CD4-positive, alpha-beta T cell treated with Interferon gamma for 1 hour (primary cell): ENCODE measurements at places on chromosomes 5 and 9.

DNA sequence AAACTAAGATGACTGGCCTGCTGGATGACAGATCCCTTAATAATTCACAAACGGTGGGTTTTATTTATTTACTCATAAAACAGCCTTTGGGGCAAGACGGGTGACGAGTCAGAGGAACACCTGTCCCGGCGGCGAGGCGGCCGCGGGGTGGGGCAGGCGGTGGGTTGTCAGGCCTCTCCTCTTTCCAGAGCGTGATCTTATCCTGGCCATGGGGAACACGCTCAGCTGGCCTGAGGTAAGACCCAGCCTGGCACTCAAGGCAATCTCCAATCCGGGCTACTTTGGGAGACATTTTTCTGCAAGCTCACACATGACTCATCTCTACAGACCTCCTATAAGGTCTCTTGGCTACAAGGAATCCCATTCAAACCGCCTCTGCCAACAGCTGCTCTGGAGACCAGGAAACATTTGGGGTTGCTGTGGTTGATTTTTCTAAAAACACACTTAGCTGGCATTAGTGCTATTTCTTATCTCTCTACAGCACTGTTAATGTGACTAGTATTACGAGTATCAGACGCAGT, 6.3 kb downstream of the RAPGEF1 start:
- peak; percentile 39 for DNase-seq

DNA sequence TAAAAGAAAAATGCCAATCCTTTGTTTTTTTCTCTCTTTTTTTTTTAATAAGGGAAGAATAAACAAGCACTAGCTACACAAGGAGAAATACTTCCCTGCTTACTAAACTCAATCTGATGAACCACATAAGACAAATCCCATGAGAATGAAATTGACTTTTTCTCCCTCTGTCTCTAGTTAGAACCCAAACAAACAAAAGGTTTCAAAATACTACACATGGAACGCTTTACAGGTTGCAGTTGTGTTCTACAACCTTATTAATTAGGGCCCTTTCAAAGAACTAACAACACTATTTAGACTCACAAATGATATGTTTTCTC, 124.5 kb downstream of the PDE4D start:
- DNase-seq, result no peak

- DNase-seq, result peak; percentile 59
These were observed 3.6 kb downstream of the TMC1 start for GRCh38 chr9:72524820-72525540.

DNA sequence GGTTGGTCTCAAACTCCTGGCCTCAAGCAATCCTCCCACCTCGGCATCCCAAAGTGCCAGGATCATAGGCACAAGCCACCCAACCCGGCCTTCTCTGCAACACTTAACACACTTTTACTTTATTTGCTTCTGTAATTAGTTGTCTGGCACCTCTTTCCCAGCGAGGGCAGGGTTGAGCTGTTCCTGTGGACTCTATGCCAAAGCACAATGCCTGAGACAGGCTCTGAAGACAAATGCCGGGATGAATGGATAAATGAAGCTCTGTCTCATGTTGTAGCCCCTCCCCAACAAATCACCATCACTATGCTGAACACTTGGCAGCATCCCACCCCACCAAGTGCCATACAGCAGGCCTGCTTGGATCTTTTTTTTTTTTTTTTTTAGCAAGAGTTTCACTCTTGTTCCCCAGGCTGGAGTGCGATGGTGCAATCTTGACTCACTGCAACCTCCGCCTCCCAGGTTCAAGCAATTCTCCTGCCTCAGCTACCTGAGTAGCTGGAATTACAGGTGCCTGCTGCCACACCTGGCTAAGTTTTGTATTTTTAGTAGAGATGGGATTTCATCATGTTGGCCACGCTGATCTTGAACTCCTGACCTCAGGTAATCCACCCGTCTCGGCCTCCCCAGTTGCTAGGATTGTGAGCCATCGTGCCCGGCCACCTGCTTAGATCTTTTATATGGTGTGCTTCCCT, 21.3 kb downstream of the GPX3 start:
- DNase-seq, result no peak

- DNase-seq, result no peak
These were observed 383.3 kb upstream of the SLC30A5 start for GRCh38 chr5:68710514-68710913.

GRCh38 chr9:89746385-89747116, 141.7 kb downstream of the GADD45G start:
- no peak for DNase-seq

DNA sequence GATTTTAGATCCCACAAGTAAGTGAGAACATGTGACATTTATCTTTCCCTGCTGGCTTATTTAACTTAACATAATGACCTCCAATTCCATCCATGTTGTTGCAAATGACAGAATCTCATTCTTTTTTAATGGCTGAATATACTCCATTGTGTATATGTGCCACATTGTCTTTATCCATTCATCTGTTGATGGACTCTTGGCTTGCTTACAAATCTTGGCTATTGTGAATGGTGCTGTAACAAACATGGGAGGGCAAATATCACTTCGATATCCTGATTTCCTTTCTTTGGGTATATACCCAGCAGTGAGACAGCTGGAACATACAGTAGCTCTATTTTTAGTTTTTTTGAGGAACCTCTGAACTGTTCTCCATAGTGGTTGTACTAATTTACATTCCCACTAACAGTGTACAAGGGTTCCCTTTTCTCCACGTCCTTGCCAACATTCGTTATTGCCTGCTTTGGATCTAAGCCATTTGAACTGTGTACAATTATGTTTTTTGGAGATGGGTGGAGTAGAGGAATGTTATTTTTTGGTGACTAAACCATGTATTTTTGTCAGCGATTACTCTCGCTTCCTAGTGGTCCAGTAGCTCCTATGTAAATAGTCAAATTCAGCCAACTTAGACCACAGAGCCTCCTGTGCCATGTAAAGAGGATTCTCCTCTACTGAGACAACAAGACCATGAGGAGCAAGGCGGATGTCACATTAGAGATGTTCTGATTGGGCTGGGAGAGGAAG, 60.6 kb downstream of the TNFSF15 start:
- DNase-seq, result no peak

DNA sequence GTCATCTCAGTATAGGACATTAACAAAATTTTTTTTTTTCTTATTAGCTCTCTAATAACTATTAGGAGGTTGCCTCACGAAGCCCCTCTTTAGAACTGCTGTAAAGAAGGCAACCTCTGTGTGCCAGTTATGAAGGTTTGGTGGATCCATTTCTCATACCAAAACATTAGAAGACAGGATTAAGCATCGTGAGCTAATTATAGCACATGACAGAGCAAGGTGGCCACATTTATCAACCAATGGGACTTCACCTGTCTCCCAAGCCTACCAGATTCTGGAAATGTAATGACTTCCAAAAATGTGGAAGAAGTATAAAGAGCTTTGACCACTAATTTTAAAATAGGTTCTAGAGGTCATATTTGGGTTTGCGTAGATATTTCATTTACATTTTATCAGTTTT, 107.2 kb downstream of the SMARCA2 start:
- DNase-seq, result no peak

DNA sequence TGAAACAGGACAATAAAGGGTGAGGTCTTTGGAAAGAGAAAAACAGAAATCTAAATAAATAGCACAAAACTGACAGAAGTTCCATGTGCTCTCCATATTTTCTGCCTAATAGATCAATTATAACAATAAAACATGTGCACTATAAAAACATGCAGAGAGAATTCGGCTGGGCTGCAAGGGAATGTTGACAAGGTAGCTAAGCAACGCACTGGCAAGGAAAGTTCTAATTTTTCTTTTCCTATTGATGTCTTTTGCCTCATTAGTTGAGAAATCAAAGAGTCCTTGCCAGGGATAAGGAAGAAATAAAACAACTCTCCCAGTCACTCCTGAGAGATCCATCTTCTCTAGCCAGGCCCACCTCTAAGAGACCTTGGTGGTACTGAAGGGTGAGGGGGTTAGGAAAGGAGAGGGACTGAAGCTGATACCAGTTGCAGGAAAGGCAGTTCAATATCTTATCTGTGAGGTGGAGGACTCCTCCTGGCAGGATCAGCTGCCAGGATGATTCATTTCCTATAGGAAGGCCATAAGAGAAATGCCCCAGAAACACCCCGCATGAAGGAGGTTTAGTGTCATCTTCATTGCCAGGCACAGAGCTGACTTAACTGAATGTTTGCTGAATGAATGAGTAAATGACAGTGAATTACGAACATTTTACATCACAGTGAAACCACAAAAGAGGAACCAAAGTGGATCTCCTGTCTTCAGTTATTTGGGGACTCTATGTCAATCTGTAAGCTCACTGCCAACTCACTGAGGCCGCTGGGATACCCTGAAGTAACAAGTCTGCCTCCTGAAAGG, 63.7 kb upstream of the IFNK start:
- DNase-seq, result peak; percentile 43

DNA sequence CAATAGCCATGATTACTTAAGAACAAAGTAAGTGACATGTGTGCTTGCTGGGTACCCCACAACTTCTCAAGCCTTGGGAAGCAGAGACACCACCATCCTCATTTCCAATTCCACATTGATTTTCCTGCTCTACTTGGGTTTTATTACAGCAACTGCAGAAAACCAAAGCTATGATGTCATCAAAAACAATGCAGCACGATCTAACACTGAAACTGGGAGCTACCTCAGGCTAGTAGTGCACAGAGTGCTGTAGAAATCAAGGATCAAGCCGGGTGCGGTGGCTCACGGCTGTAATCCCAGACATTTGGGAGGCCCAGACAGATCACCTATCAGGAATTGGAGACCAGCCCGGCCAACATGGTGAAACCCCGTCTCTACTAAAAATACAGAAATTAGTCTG, 174.4 kb upstream of the MSX2 start:
- DNase-seq, result no peak

GRCh38 chr9:14349146-14349446, 35.2 kb upstream of the NFIB start:
- no peak for DNase-seq

DNA sequence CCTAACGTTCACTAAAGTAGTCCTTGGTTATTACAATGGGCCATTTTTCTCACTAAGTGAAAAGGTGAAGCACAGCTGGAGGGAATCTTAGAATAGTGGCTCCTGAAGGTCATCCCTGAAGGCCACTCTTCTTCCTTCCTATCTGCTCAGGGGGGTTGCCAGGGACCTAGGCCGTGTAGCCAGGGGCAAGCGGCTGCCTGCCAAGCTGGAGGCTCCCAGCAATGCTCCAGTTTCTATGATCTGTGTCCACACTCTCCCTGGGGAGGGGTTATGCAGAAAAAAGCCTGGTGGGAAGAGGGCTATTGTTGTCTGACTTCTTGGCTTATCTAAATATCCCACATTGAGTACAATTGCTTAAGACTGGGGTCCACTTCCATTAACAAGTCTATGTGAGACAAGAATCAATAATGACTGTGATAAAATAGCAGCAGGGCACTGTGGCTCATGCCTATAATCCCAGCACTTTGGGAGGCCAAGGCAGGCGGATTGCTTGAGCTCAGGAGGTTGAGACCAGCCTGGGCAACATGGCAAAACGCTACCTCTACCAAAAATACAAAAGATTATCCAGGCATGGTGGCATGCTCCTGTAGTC, 3.8 kb downstream of the NMRK1 start:
- no peak for DNase-seq

DNA sequence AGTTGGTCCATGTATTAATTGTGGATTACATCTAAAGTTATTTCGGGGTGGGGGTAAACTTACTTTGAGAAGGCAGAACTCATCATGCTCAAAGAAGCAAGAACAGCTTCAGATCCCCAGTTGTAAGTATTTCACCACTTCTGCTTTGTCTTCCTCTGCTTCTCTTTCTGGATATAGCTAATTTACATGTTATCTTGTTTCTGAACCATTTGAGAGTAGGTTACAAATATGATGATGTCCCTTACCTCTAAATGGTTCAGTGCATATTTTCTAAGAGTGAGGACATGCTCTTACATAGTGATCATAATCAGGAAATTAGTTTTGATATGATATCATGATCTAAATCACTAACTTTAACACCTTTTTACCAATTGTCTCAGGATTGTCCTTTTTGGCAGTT, 11.9 kb downstream of the TRIO start:
- no peak for DNase-seq

DNA sequence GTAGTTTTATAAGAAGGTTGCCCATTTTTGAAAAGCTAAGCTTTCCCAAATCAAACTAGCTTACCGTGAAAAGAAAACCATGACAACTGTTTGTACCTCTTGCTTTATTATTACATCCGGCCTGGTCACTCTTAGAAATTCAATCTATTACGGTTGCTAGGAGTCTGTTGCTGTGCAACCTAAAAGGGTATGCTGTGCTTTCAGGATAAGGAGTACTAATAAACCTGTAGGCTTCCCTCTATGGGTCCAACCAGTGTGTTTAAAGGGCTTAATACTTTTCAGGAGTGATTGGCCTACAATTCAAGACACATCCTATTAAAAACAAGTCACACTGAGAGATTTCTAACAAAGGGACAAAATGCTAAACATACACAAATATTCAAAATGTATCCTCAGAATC, 27.1 kb downstream of the RFX3 start:
- DNase-seq, result no peak

GRCh38 chr9:20315677-20316076, 306.6 kb downstream of the MLLT3 start:
- no peak for DNase-seq

GRCh38 chr5:159345861-159346260, 15.6 kb upstream of the IL12B start:
- DNase-seq, result no peak

DNA sequence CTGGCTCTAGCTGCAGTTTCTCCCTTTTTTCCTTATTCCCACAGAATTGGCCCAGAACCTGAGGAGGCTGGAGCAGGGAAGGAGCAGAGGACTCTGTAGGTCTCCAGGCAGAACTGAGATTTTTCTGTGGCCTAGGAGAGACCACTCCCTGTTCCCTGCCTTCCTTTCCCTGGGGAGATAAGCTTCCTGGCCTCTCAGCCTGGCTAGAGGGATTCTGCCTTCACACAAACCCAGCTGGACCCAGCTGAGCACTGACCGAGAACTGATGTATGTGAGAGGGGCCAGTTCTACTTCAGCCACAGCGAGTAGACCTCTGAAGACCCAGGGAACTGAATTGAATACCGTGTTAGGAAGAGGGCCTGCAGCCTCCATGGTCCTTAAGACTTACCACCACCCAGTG, 48.0 kb downstream of the RUSC2 start:
- DNase-seq, result no peak

- DNase-seq, result no peak
These were observed 95.3 kb downstream of the PRELID2 start for GRCh38 chr5:145739843-145740242.

GRCh38 chr5:51882647-51883046, 499.4 kb downstream of the ISL1 start:
- no peak for DNase-seq

DNA sequence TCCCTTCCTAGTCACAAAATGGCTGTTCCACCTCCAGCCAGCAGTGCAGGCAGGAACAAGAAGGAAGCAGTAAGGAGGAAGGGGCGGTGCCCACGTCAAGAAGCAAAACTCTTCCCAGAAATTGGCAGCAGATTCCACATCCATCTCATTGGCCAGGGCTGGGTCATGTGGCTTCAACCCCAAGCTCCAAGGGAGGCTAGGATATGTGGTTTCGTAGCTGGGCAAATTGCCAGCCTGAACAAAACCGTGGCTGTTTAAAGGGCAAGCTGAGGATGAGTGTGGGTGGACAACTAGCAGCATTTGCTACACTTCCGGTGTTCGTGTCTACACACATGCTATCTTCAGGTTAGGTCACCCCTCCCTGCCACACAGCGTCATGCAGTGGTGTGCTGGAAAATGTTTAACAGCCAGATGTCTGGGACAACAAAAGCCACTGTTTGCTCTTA, 92.1 kb upstream of the MAP1B start:
- DNase-seq, result no peak

- DNase-seq, result no peak
These were observed 9.9 kb upstream of the TRIM36 start for GRCh38 chr5:115179394-115180164.

- no peak for DNase-seq
These were observed 209.5 kb downstream of the TSSK1B start for GRCh38 chr5:113225259-113225658.
